ENCODE measurements at places on chromosomes 11 and 22.

DNA sequence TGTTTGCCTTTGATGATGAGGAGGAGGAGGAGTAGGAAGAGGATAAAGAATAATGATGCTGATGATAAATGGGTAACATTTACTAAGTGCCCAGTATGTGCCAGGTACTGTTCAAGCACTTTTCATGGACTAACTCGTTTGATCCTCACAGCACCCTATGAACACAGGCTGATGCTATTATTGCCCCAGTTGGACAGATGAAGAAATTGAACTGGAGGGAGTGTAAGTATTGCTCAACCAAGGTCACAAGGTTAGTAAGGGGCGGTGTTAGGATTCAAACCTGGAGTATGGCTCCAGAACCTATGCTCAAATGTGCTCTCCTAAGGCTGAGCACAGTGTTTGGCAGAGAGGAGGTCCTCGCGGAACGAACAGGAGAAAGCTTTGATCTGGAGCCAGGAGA lies 78.6 kb downstream of the SYN3 start:
- DNase-seq = no peak

GRCh38 chr22:24806663-24807001 lies 621 bp downstream of the SGSM1 start:
- DNase-seq = no peak

- peak; percentile 4 for DNase-seq
Measured at GRCh38 chr11:20488352-20488751, 100.8 kb downstream of the PRMT3 start.

DNA sequence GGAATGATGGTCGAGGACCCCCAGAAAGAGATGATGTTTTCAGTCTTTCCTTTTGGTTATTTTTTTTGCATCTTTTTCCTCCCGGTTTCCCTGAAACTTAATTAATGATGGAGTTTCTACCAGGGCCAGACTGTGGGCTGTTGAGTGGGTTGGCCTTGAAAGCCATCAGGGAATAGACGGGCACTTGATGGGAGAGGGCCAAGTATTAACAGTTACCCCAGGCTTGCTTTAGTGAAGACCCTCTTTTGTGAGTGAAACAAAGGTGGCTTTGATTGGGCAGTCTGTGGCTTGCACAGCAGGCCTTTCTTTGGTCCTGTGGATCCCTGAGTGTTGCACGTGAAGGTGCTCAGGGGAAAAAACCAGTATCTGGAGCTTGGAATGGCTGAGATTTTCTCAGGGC lies 56.9 kb downstream of the AMOTL1 start:
- DNase-seq = no peak

- DNase-seq = no peak
Measured at GRCh38 chr11:11430431-11430830, 77.4 kb upstream of the CSNK2A3 start.

DNA sequence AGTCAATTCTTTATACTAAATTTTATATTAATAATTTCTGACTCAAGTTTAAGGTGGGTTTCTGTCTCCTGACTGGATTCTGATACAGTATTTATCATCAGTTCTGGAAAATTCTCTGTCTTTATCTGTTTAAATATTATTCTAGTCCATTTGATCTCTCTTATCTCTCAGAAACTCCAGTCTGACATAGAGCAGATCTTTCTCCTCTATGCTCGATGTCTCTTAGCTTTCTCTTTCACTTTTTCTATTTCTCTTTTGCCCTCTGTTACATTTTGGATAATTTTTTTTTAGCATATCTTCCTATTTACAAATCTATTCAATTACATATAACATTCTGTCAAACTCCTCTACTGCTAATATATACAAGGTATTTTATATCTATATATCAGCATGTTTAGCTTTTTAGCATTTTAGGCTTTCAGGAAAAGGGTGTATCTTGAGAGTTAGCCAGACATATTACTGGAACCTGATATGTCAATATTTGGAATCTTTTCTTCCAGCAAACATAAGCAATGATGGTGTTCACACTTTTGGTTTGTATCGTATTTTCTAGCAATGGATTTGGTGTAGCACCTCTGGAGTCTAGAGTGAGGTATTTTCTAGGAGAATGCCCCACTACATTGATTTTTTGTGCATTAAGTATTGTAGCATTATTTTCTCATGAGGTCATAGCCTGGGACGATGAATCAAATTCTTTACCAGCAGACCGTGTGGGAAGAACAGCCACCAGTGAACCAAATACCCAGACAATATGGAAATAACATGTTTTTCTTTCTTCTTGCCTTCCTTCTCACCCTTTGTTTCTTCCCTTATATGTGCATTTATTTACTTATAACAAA lies 4.1 kb upstream of the NNMT start:
- peak; percentile 95 for DNase-seq

DNA sequence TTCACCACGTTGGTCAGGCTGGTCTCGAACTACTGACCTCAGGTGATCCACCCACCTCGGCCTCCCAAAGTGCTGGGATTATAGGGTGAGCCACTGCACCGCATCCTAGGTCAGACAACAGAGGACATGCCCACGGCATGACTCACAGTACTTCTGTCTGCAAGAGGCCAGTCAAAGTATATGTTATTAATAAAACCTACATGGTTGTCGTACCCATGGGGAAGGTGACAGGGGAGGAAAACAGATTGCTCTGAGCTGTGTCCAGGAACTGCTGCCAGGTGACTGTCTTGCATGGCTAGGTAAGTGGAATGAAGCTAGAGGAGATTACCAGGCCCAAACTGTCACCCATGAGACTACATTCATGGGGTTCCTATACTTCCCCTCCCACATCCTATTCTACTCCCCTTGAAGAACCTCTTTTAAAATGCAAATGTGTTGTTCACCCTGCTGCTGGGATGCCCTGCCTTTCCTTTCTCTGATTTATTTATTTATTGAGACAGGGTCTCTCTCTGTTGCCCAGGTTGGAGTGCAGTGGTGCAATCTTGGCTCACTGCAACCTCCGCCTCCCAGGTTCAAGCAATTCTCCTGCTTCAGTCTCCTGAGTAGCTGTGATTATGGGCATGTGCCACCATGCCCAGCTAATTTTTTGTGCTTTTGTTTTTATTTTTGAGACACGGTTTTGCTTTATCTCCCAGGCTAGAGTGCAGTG lies 2.0 kb upstream of the NLRX1 start:
- peak; percentile 89 for DNase-seq

GRCh38 chr11:113278481-113278880 lies 35.9 kb upstream of the TTC12 start:
- DNase-seq = no peak

DNA sequence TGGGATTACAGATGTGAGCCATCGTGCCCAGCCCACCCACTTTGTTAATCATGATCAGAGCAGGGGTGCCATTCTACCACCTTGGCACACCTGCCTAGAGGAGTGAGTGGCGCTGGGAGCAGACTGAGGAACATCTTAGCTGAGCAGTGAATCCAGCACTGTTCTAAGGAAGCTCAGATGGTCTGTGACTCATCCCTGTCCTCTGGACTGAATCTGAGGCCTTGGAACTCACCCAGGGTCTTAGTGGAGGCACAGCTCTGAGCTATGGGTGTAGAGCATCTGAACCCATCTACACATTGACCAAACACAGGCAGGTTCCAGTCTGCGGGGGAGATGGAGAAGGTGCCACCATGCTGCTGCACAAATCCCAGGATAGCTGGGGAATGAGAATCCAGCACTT lies 14.9 kb downstream of the PGAP2 start:
- peak; percentile 77 for DNase-seq

- no peak for DNase-seq
Measured at GRCh38 chr11:94782446-94782845, 14.3 kb downstream of the AMOTL1 start.

DNA sequence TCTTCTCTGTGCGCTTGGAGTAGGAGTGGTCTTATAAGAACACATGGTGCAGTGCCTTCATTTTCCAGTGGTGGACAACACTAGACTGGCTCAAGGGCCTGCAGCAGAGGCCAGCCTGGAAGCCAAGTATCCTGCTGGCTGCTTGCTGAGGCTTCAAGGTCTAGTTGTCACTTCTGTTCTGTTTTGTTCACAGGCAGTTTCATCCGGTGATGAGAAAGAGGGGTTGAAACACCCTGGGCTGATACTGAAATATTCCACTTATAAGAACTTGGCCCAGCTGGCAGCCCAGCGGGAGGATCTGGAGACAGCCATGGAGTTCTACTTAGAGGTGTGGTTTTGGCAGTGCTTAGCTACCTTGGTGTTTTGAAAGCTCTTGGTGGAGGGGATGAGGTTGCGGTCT lies 29.8 kb downstream of the CABIN1 start:
- no peak for DNase-seq

- DNase-seq = no peak
Measured at GRCh38 chr22:19407649-19408606, 23.6 kb downstream of the HIRA start.

DNA sequence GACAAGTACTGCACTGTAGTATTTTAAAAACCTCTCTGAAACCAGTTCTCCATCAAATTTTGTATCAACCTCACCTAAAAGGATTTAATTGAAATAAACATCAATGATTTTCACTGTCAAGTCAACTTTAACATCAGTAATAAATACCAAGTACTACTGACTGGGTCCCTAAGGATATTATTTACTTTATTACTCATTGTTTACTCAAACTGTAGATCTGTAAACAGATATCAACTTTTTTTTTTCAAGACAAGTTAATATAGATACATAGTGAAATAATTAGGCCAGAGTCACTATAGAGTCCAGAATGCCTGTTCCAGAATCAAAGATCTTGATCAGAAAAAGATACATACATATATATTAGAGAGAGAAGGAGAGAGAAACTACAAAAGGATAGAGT lies 1.6 kb downstream of the RNF141 start:
- DNase-seq = no peak

DNA sequence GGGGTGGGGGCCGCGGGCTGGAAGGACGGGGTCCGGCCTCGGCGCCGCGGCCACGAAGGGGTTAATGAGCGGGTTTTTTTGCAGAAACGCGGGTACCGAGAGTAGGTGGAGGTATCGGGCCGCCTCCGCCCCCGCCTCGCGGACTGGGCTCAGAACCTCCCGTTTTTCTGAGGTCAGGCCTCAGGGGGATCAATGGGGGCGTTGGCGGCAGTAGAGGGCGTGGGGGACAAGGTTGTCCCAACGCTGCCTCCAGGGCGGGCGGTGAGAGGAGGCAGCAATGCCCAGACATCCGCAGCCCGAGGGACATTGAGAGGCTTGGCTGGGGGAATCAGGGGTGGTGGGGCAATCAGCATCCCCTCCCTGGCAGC lies 34.8 kb upstream of the PRODH start:
- DNase-seq = no peak

- DNase-seq = no peak
Measured at GRCh38 chr11:69417699-69418085, 63.8 kb upstream of the LINC01488 start.

- DNase-seq = no peak
Measured at GRCh38 chr11:134518616-134519389, 106.8 kb upstream of the B3GAT1 start.
